ENCODE measurements at places on chromosomes 16 and 17.

DNA sequence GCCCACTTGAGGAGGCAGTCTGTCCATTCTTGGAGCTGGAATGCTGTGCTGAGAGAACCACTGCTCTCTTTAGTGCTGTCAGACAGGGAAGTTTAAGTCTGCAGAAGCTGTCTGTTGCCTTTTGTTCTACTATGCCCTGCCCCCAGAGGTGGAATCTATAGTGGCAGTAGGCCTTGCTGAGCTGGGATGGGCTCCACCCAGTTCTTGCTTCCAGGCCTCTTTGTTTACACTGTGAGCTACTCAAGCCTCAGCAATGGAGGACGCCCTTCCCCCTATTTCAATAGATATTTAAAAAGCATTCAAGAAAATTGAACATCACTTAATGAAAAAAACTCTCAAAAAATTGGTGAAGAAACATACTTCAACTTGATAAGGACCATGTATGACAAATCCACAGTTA is 313.5 kb downstream of the PHKB start:
- no peak for DNase-seq

GRCh38 chr17:36132421-36132831 is 28.8 kb downstream of the CCL4 start:
- no peak for DNase-seq

GRCh38 chr17:1638624-1639300 is 6.8 kb downstream of the SCARF1 start:
- DNase-seq = no peak

DNA sequence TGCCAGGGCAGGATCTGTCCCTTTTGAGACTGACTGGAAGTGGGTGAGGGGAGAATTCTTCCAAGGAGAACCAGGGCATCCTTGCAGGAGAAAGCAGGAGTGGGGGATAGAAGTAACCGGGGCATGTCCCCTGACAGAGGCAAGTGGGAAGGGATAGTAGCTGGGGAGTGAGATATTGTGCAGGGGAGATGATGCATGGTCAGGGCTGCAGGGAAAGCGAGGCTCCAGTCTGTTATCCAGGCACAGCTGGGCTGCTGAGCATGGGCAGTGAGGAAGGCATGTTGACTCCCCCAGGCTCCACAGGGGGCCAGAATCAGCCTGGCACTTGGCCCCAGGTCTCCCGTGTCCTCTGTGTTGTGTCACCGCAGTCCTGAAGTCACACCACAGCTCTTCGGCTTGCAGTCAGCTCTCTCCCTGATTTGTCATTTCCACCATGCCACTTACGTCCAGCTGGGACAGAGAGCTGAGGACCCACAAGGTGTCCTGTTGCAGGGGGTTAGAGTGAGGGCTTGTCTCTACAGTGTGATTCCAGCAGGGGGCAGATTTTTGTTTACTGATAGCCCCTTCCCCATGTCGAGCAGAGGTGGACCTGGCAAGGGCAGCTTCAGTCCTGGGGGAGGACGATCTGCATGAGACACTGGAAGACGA is 40.9 kb downstream of the B9D1 start:
- DNase-seq = no peak

GRCh38 chr16:54815177-54815576 is 115.5 kb upstream of the IRX5 start:
- no peak for DNase-seq

Measured in GM13976 (cell line).